T-helper 9 cell (primary cell): ENCODE measurements at places on chromosomes 6 and 20.

- DNase-seq, result no peak
Observed at GRCh38 chr6:138405816-138406413, 1.9 kb downstream of the HEBP2 start.

GRCh38 chr20:48571949-48572847 lies 255.6 kb downstream of the PREX1 start:
- no peak for DNase-seq

- DNase-seq, result no peak
Observed at GRCh38 chr6:149925253-149925973, 2.5 kb upstream of the RAET1G start.

DNA sequence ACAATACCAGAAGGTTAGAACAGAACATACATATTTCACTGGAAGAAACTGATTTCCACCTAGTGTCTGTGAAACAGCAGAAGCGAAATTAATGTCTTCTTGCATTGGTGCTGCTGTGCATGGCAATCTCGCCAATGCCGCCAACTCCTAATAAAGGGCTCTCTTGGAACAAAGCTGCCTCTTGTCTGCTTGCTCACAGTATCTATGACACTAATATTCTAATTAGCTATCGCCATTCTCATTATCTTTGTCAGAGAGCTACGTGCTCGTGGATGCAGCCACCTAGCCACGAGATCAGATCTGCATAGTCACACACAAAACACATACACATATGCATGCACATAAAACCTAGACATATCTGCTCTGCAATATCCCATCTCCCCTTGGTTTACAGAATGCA lies 145.9 kb upstream of the OLIG3 start:
- DNase-seq, result no peak

DNA sequence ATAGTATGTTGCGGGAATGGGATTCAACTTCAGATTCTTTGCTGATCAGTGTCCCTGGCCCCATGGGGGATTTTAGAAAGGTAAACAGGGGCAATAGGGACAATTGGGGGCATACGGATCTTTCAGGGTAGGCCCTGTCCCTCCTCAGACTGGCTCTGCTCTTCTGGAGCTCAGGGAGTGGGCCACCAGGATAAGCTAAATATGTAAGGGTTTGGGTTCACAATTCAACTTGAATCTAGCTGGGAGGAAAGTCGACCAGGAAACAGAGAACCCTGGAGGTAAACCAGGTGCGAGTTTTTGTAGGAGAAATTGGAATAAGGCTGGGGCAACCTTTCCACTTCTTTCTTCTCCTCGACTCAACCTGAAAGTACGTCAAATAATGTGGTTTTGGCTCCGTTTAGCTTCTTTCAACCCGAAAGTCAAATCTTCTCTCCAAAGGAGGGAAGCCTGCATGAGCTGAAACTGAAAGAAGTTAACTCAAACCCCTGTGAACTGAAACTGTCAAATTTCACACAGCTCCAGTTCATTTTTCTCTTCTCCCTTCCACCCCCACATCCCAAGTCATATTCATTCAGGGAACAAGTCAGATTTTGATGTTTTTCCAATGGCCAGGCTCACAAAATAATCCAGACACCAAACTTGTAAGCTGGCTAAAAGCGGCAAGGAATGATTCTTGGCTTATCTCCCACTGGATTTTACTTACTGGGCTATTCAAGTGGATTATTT lies 278.2 kb downstream of the CLIC5 start:
- no peak for DNase-seq

DNA sequence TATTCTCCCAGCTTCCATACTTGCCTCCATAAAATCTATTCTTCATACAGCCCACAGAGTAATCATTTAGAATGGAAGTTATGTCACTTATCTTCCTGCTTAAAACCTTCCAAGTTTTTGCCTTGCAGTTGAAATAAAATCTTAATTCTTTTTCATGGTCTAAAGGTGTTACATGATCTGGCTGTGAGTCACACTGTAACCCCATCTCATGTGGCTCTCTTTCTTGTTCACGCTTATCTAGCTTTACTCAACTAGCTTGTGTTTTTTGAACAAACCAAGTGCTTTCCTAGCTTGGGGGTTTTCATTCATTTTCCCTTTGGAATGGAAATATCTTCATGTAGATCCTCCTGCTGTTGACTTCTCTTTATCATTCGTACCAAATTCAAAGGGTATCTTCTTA lies 23.6 kb upstream of the THEMIS start:
- no peak for DNase-seq

GRCh38 chr6:146543211-146543939 lies at the start of gene RAB32:
RAB32 (plus strand) TSS chr6:146543833; CDS start chr6:146543872, 39 bp downstream.
- DNase-seq, result no peak

DNA sequence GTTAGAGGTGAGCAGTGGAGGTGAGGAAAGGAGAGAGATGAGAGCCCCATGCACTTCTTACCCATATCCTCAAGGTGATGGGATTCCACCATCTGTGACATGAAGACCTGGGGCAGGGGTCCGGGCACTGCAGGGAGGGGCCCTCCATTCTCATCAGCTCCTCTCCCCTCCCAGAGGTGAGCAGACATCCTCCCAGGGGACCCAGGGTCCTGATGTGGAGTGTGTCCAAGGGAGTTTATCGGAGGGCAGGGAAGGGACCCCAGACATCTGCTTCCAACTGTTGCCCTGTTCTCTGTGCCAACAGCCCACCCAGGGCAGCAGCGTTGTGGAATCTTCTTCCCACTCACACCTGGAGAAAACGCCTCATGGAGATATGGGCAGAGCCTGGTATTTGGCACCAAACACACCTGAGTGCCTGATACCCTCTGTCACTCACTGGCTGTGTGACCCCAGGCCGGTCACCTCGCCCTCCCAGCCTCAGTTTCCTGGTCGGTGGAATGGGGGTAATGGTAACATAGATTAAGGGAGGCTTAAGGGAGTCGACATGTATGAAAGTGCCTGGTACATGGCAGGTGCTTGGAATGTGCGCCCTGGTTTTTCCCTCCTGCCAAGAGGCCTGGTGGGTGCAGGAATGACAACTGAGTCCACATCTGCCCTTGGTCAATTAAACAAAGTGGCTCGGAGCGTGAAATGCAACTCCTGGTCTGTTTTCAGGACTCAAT lies 227.9 kb downstream of the PREX1 start:
- DNase-seq, result no peak

GRCh38 chr6:167550941-167551627 lies 226.2 kb downstream of the TTLL2 start:
- no peak for DNase-seq

DNA sequence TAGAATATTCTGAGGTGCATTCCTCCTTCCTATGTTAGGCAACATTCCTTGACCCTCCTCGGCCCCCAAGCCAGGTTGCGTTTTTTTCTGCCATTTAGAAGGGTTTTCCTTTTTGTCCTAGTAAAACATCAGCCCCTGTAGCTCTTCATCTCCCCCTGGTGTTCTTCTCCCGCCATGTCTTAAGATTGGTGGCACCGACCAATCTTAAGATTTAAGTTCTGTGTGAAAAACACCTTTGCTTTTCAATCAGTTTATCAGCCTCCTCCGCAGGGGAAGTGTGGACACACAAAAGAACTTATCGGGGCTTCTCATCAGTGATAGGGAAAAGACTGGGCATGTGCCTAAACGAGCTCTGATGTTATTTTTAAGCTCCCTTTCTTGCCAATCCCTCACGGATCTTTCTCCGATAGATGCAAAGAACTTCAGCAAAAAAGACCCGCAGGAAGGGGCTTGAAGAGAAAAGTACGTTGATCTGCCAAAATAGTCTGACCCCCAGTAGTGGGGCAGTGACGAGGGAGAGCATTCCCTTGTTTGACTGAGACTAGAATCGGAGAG lies 719 bp upstream of the EDN1 start:
- DNase-seq, result peak; percentile 11

GRCh38 chr6:119915971-119916370 lies 566.4 kb upstream of the MAN1A1 start:
- no peak for DNase-seq

DNA sequence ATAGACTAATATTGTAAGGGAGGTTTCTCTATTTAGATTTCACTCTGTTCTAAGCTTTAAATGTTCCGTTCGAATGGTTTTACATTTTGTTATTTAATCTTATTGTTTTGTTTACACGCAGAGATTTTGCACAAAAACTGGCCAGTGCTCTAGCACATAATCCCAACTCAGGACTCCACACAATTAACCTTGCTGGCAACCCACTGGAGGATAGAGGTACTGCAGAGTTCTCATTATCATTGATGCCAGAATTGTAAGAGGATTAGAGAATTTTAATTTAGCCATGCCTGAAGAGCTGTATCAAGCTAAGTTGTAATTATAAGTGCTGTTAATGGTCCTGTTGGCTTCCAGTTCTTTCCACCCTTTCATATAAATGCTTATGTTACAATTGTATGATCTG lies 179.7 kb upstream of the SCGN start:
- no peak for DNase-seq

- no peak for DNase-seq
Observed at GRCh38 chr6:28977341-28978132, 27.6 kb downstream of the ZNF311 start.

- DNase-seq, result no peak
Observed at GRCh38 chr6:36413489-36414480, 26.3 kb upstream of the ETV7 start.

- no peak for DNase-seq
Observed at GRCh38 chr6:4313044-4313686, 177.8 kb upstream of the ECI2 start.

DNA sequence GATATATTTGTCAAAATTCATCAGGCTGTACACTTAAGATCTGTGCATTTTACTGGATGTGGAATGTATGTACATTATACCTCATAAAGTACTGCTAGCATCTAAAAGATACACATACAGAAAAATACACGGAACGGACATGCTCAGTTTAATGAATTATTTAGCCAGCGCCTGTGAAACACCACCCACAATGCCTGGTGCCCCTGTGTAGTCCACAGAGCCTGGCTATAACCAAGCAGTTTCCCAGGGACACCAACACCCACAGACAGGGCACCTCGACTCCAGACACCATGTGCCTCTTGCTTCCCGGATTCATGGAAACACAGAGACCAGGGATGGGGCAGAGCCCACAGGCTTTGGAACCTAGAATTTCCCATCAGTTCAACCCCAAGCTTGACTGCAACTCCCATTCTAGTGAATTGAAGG lies 17.4 kb upstream of the ARMC12 start:
- no peak for DNase-seq

GRCh38 chr6:157715728-157716164 lies 107.3 kb upstream of the SNX9 start:
- DNase-seq, result no peak

- DNase-seq, result no peak
Observed at GRCh38 chr20:38084425-38084951, 50.9 kb downstream of the RPRD1B start.

GRCh38 chr20:61565791-61566190 lies 313.7 kb downstream of the CDH4 start:
- DNase-seq, result no peak

- DNase-seq, result no peak
Observed at GRCh38 chr6:167506443-167507301, 181.8 kb downstream of the TTLL2 start.

GRCh38 chr6:147170269-147170668 lies 33.9 kb upstream of the STXBP5 start:
- DNase-seq, result no peak

DNA sequence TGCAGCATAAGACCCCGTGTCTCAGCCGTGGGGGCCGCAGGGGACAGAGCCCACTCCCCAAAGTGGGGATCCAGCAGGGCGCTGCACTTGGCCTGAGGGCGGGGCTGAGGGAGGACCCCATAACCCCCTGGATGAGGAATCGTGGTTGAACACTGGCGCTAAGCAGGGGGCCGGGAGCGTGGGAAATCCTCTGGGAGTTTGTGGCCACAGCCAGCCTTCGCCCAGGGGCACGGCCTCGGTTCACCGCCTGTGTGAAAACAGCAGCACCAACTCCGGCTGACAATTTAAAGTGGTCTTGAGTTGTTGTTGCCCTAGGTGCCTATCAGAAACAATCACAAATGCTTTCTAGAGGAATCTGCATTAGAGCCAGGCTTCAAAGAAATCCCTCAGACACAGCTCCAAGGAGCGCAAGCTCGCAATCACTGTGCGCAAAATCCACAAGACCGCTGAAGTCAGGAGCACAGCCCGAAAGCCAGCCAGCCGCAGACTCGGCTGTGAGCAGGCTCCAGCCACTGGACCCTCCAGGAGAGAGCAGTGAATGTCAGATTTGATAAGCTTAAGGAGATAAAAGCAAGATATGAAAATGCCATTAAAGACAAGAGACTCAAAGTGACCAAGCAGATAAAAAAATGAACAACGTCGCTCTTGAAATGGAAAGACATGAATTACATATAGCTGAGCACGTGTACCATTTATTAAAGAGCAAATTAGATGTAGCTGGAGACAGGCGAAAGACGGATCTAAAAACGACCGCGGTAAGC lies 10.9 kb upstream of the RPS6KA2 start:
- DNase-seq, result no peak

GRCh38 chr6:34553750-34554149 lies 2.4 kb downstream of the SPDEF start:
- no peak for DNase-seq

GRCh38 chr20:34017610-34018009 lies 23.9 kb downstream of the RALY start:
- no peak for DNase-seq

GRCh38 chr20:17161673-17162481 lies 65.0 kb upstream of the PCSK2 start:
- DNase-seq, result no peak

- no peak for DNase-seq
Observed at GRCh38 chr20:44409132-44409600, 53.7 kb downstream of the HNF4A start.

- no peak for DNase-seq
Observed at GRCh38 chr6:136788069-136788902, 4.0 kb downstream of the MAP3K5 start.

DNA sequence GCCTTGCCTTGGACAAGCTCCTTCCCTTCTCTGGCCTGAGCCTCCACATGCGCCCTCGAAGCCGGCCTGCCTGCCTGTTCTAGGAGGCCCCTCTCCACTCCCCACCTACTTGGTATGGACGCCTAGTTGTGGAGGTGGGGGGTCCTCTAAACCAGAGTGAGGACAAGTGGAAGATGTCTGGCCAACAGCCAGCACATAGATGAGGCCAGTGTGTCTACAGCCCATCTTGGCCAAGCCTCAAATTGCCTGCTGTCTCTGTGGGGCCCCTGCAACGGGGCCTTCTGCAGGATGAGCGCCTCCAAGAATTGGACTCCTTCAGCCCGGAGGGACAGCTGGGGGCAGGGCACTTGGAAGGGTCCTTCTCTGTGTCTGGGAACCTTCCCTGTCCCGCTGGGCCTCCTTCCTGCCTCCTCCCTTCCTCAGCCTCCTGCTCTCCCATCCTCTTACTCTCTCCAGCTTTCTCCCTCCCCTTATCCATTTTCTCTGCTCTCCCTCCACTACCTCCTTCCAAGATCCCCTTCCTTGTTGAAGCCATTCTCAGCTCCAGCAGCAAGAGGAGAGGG lies 1.6 kb downstream of the MDFI start:
- no peak for DNase-seq

GRCh38 chr6:31332637-31333602 lies 24.1 kb downstream of the HLA-B start:
- no peak for DNase-seq

GRCh38 chr6:111450087-111450486 lies 32.9 kb downstream of the REV3L start:
- DNase-seq, result no peak

DNA sequence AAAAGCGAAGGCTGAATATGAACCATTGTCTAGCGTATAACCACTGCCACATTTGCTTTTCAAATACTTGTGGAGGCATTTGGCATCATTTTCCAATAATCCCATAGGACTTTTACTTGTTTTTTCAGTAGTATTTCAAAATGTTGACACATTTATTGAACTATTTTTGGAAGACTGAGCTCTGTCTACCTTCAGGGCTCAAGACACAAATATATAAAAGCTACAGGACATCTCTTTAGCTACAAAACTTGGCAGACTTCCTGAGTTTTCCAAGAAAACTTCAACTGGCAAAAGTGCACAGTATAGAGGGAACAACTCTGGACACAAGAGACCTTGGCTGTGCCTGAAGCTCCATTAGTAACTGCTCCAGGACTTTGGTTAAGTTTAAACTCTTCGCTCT lies 13.4 kb downstream of the EPB41L2 start:
- no peak for DNase-seq
